ENCODE measurements at places on chromosomes 3 and 15.

- DNase-seq = no peak
Measured at GRCh38 chr3:97389936-97390335, 374.6 kb upstream of the ARL6 start.

DNA sequence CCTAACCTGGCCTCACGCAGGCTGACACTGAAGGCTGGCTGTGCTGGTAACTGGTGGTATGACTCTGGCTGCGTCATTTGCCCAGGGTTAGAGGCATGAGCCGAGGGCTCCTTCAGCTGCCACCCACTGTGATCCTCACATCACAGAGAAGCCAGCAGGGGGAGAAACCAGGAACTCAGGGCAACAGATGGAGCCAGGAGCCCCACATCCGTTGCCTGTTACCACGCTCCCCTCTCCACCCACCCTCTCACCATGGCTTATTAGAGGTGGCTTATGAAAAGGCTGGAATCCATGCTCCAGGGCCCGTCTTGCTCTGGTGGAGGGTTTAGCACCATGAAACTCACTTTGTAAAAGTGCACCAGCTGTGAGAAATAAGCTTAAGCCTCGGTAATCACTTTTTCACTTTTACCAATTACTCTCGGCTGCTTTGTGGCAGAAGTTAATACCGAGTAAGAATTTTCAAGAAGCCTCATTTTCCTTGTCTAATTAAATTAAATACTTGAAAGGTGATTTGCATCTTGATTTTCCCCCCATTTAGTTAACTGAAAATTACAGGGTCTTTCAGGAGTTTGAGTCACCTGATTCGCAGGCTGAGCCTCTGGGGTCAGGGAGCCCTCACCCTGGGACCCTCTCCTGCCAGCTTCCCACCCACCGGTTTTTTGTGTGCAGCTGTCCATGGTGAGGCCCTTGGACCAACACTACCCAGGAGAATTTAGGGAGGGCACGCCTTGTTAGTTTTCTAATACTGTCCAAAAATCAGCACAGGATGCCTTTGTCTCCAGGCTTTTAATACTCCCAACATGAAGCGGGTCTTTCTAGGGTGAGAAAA, 60.9 kb downstream of the ASB7 start:
- no peak for DNase-seq

- no peak for DNase-seq
Measured at GRCh38 chr3:117282566-117282965, 573.0 kb downstream of the TUSC7 start.

DNA sequence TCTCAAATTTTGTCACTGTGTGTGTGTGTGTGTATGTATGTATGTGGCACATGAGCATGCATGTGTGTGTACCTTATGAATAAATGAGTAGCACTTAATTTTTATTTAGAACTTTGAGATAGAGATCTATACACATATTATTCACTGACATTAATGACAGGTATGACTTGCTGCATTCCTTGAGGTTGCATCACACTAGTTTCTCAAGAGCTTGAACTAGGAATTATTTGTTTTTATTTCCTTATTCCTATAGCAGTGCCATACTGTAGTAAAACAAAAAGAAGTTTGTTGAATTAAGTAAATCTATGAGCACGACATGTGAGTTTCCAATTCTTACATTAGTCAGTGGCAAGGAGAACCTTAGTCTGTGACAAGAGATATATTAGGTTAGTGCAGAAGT, 943.9 kb downstream of the ROBO1 start:
- DNase-seq = no peak

DNA sequence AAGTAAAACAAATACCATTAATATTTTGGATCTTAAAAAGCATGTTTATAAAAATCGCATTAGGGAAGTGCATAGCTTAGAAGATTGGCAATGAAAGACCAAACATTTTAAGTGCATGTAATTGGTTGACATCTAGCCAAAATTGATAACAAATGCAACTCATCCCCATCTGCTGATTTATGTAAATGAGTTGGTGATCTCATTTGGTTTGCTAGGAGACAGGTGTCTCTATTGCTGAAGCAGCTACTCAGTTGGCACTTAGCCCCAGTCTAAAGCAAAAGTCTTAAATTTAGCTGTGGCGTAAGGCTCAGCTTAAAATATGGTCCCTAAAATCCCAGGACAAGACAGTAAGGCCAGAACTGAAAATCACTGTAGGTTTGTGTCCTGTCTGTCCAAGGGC, 113.5 kb upstream of the CHL1 start:
- no peak for DNase-seq

DNA sequence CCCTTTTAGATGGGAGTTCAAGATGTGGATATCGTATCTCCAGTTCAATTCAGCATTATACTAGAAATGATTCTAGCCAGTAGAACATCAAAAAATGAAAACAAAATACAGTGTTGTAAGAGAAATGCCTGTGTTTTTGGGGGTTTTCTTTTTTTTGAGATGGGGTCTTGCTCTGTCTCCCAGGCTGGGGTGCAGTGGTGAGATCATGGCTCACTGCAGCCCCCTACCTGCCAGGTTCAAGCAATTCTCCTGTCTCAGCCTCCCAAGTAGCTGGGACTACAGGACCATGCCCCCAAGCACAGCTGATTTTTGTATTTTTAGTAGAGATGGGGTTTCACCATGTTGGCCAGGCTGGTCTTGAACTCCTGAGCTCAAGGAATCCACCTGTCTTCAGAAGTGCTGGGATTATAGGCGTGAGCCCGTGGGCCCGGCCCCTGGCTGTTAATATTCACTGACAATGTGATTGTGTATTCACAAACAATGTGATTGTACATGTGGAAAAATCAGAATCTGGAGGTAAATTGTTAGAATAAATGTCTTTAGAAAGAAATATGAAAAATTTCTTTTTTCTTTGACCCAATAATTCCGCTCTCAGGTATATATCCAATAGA, 59.0 kb downstream of the ARIH1 start:
- DNase-seq = peak; percentile 8

- DNase-seq = no peak
Measured at GRCh38 chr15:39115379-39116057, 465.4 kb upstream of the THBS1 start.

DNA sequence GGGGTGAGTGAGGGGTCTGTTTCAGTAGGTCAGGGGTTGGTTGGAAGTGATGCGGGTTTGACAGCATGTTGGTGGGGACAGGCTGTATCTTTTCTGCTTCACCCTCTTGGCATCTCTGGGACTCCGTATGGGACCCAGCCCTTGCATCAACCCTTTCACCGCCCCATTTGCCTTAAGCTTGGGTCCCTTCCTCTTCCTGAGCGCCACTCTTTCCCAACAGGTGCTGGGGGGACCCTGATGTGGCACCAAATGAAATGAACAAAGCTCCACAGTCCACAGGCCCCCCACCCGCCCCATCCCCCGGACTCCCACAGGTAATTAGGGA, 1.1 kb downstream of the EIF4G1 start:
- DNase-seq = no peak

GRCh38 chr15:33946152-33946551, 22.1 kb upstream of the CHRM5 start:
- no peak for DNase-seq

DNA sequence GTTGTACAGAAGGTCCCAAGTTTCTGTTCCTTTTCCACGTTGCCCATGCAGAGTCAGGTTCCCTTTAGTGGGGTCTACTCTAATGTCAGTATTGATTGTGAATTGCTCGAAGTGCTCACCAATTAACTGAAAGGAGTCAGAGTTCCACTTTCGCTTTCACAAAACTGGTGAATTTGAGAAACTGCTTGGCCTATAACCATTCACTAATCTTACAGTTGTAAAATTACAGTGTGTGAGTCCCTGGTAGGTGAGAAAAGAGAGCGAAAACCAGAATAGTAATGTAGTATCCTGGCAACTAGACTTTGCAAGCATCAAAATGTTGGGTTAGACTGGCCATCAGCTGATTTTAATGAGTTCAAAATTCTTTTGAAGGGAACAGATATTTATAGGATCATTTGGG, 237.5 kb upstream of the CHRM5 start:
- no peak for DNase-seq

DNA sequence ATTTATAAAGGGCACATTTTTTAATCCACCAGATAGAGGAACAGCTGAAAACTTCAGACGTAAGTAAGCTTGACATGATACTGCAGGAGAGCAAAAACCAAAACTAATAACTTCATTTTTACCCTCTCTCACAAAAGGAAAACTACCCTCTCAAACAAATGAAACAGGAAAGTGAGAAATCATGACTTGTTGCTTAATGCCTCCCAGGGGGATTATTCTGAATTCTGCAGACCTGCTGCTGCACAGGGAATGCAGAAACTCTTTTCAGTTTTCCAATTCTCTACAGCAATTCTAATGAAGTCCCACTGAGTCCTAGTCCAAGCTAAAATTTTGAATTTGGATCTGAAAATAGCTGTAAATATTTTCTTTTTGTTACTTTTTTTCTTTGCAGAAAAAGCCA, 637.1 kb upstream of the CCDC54 start:
- no peak for DNase-seq

DNA sequence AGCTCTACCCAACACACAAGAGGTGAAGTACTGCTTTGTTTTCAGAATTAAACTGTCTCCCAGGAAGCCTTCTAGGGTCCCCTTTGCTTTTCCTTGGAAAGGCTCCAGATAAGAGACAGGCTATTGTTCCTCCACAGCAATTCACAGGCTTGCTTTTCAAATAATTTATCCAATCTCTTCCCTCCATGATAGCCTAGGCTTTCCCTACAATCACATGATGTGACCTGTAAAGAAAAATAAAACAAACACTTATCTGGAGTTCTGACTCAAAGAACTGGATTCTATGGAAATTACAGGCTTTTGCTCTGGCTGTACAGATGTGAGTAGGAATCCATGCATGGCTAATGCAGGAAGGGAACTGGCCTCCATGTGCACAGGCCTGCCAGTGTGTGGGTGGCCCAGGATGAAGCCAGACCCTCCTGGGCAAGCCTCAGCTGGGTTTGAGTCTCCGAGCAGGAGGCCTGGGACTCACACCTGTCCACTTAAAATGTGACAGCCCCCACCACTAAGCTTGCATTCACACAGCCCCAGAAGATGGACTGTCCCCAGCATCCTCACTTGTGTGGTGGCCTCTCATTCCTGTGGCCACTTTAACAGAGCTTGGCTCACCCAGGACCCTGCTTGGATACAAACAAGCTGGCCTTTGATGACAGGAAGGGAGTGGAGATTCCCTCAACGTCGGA, 75.8 kb upstream of the LEKR1 start:
- no peak for DNase-seq

GRCh38 chr3:122767540-122768372, 25.9 kb downstream of the HSPBAP1 start:
- no peak for DNase-seq

GRCh38 chr3:119331661-119332060, 37.5 kb downstream of the ARHGAP31 start:
- no peak for DNase-seq

GRCh38 chr3:117547956-117548550, 838.5 kb downstream of the TUSC7 start:
- no peak for DNase-seq

GRCh38 chr3:53597136-53597915, 102.9 kb downstream of the CACNA1D start:
- no peak for DNase-seq

GRCh38 chr15:66876731-66877476, 174.9 kb downstream of the SMAD6 start:
- no peak for DNase-seq

DNA sequence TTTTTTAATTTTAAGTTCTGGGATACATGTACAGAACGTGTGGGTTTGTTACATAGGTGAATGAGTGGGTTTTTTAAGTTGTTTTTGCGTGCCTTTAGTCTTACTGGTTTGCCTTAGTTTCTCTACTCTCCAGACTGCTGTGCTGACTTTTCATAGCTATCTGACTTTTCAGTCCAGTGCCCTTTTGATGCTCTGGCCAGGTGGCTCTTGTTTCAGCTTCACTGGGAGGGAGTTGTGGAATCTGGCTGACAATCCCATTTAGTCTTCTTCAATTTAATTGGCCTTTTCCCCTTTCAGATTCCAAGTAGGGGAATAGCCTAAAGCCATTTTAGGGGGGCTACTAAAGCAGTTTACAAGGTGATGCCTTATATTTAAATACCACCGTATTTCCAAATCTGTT, 30.1 kb downstream of the FNDC3B start:
- DNase-seq = no peak

DNA sequence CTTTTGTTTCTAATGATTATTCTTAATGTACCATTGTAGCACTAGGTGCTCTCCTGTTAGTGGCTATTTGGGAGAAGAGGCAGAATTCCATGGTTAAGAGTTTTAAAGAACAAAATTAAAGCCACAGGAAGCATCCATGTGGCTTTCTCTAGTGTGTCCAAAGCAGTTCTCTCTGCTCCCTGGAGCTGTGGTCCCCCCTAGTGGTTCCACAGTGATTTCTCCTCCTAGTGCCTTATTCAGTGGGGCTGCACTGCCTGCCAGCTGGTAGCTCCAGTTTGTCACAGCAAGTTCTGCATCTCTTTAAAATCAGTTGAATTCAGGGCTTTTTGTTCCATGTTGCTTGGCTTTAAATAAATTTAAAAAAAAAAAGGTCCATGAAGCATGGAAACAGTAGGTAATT, 39.6 kb upstream of the FAM98B start:
- DNase-seq = peak; percentile 8

DNA sequence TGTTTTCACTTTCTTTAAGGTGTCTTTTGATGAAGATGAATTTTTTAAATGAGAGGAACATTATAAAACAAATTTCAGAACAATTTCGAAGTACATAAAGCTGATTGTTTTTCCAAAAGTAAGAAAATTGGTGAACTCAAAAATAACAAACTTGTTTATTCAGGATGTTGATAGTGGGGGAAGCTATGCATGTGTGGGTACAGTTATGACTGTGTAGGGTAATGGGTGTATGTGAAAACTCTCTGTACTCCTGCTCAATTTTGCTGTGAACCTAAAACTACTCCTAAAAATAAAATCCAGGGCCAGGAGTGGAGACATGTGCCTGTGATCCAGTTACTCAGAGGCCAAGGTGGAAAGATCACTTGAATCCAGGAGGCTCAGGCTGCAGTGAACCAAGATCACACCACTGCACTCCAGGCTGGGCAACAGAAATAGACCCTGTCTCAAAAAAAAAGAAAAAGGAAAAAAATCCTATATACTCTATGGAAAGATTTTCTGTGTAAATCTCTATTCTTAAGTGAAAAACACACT, 37.2 kb downstream of the PIK3CB start:
- DNase-seq = peak; percentile 23

- DNase-seq = no peak
Measured at GRCh38 chr15:36775209-36775608, 195.8 kb downstream of the CDIN1 start.

DNA sequence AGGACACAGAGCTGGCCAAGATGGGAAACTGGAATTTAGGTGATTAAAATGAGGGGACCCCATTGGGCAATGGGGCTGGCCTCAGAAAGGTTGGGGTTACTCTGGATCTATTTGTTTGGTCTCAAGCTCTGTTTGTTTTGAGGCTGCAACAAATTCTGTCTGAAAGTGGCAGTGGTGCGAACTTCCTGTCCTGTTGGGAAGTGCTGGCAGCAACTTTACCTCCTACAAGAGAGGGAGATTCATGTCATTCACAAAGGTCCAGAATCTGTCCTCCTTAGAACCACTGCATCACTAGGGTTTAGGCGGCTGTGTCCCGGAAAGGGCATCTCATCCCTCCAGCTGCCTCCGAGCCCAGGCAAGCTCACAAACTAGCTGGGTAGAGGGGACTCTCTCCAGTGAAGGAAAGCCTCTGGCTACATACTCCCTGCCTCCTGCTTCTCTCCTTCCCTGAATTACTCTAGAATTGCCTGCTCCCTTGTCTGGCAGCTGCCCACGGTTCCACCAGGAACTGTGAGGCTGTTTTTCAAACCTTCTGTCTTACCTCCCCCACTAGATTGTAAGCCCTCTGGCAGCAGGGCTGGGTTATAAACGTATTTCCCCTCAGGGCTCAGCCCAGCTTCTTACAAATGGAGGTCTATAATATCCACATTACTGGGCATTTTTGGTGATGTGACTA, 23.6 kb downstream of the MEGF11 start:
- no peak for DNase-seq

- DNase-seq = no peak
Measured at GRCh38 chr15:77982127-77982490, 95.4 kb downstream of the TBC1D2B start.

Measured in activated CD4-positive, alpha-beta T cell treated with anti-CD3 and anti-CD28 coated beads, Interleukin-2, amount 50 U/mL, for 16 hours (primary cell).